Amniotic stem cell (primary cell): ENCODE measurements at places on chromosomes 6 and 20.

GRCh38 chr6:159999240-159999671 is 30.4 kb downstream of the IGF2R start:
- no peak for DNase-seq

DNA sequence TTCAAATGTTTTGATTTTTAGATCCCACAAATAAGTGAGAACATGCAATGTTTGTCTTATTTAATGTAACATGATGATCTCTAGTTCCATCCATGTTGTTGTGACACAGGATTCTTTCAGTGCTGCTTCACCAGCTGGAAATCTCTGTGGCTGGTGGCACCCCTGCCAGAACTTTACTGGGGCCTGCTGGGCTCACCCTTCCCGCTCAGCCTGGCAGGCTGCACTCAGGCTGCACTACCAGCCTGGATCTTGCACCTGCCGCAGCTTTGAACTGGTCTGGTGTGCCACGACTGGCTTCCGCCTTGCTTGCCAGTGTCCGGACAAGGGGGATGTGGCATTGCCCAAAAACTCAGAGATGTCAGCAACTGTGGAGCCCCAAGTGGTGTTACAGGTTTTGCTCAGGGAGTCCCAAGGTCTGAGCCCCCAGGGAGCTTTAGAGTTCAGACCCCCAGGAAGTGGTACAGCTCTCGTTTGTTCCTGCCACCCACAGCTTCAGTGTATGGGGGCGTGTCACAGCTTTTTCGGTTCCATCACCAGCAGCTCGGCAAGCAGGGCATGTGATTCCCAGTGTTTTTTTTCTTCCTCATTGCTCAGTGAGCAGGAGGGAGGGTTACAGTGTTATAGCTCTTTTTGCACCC is 72.3 kb upstream of the SYNCRIP start:
- DNase-seq, result no peak

DNA sequence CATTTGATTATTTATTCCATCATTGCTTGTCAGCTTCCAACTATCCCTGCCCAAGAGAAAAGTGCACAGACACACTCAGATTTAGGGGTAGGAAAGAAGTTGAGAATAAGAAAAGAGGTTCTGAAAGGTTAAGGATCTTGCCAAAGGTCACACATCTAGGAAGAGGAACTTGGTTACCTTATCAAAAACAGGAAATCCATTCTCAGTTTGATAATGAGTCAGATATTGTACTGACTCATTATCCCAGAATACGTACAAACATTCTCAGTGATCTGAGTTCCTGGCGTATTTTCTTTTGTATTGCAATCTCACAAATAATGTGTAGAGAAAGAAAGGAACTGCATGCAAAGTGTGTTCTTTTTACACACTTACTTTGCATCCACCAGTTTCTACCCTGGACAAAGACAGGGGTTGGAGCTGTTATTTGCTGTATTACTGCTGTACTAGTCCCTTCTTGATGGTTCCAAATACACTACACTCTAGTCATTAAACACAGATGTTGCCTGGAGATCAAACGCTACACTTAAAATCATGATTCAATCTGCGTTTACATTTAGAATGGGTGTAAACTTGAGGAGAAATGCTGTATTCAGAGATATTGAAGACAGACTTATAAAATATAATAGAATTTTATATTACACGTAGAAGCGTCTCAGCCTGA is 545.7 kb downstream of the PRKN start:
- no peak for DNase-seq

GRCh38 chr20:41425180-41425884 is 58.7 kb upstream of the EMILIN3 start:
- DNase-seq, result no peak
